GM10248 (cell line): ENCODE measurements at places on chromosomes 11 and 22.

- no peak for DNase-seq
These were observed 25.5 kb upstream of the CTSC start for GRCh38 chr11:88363004-88363403.

DNA sequence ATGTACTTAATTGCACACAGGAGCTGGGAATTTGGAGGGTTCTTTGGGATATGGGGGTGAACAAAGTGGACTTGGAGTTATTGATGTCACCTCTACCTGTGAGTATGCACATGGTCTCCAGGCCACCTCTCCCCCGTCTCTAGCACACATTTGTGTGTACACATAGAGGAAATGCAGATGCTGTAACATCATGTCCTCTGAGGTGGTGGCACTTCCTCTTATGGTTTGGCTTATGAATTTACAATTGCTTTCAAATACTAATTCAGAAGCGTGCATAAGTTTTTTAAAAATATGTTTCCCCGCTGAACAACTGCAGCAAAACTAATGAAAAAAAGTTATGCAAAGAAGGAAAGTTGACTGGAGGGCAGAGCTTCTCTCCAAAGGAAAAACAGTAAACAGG is 152.0 kb upstream of the TENM4 start:
- no peak for DNase-seq

DNA sequence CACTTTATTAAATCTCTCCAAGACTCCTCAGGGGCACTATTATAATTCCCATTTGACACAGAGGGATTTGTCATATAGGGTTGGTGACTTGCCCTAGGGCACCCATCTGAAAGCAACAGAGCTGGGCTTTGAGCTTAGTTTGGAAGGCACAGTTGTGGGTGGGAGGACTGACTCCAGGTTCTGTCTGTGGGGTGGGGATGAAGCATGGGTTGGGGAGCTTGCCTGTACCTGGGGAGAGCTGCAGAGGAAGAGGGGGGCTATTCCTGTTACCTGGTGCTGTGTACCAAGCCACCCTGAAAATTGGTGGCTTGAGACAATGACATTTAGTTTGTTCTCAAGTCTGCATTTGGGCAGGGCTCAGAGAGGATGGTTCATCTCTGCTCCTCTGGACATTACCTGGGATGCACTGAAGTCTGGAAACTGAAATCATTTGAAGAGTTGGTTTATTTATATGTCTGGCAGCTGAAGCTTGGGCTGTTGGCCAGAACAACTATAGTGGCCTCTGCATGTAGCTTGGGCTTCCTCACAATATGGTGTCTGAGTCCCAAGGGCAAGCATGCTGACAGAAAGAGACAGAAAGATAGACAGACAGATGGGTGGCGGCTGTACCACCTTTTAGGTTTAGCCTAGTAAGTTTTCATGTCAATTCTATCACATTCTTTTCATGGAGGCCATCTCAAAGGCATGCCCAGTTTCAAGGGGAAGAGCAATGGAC is 44.9 kb downstream of the LRRC32 start:
- DNase-seq, result no peak

GRCh38 chr11:132343445-132344175 is 973.2 kb downstream of the NTM start:
- no peak for DNase-seq

- no peak for DNase-seq
These were observed 8.3 kb downstream of the SSH3 start for GRCh38 chr11:67311556-67312082.

GRCh38 chr11:11351042-11351586 is 1.9 kb downstream of the CSNK2A3 start:
- no peak for DNase-seq

DNA sequence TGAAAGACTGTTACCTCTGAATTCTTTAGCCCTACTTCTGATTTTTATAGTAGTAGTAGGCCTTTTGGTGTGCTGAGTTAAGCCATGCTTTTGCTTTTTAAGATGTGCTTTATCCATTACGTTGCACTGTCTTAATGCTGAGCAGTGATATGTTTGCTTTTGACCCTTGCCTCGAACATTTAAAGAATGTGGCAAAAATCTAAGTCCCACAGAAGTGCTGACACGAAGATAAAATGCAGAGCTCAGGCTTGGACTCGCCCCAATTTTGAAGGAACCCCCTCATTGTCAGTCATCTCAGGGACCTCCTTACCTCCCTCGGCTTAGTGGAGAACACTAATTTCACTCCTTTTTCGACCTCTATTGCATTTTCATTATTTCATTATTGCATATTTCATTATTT is 272.9 kb downstream of the DDX10 start:
- DNase-seq, result no peak

DNA sequence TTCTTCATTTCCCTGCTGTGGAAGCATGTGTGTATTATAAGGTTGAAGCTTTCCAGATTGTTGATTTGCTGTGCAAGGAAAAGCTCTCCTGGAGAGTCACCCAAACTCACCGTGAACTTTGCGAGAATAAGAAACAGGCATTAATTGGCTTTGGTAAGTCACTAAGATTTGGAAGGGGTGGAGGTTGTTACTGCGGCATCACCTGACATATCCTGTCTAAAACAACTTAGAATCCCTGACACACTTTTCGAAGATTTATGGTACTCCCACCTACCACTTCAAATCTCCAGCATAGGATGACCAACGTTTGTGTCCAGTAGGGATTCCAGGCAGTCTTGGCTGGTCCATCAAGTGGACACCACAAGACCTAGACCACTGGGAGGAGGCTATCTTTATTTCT is 518.3 kb downstream of the MN1 start:
- no peak for DNase-seq

DNA sequence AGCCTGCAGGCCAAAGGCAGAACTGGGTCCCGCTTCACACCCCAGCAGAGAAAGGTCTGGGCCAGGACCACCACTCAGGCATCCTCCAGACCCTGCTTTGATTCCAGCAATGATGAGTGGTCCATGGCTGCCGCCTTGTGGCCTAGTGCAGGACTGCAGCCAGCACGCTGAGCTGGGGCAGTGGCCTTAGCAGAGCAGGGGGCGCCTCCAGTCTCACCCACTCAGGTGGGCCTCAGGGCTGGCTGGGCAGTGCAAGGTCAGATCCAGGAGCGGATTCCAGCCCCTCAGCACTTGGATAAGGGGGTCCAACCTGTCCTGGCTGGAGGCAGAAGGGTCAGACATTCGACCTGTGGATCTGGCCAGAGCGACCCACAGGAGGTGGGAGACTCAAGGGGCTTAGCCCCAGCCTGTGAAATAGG is 9.6 kb upstream of the PDE2A start:
- DNase-seq, result peak; percentile 85

DNA sequence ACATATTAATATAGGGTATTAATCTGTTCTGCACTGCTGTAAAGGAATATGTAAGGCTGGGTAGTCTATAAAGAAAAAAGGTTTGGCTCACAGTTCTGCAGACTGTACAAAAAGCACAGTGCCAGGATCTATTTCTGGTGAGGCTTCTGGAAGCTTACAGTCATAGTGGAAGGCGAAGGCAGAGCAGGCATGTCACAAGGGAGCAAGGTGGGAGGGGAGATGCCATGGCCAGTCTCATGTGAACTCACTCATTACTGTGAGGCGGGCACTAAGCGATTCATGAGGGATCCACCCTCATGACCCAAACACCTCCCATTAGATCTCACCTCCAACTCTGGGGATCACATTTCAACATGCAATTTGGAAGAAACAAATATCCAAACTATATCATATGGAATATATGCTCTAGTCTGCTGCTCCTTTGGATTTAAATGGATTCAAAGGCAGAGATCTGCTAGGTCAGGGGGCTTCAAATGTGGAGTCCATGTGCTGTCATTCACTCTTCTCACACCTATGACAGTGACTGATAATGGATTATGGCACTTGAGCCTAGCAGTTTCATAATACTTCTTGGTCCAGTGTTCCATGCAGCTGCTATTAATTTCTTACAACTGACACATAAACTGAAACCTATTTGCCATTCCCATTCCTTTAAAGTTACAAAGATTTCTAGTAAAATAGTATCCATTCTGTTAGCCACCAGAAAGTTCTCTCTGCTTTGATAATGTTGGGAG is 146.0 kb downstream of the ATG16L2 start:
- no peak for DNase-seq

GRCh38 chr11:37712251-37712650 is 1114.2 kb upstream of the RAG2 start:
- DNase-seq, result no peak

DNA sequence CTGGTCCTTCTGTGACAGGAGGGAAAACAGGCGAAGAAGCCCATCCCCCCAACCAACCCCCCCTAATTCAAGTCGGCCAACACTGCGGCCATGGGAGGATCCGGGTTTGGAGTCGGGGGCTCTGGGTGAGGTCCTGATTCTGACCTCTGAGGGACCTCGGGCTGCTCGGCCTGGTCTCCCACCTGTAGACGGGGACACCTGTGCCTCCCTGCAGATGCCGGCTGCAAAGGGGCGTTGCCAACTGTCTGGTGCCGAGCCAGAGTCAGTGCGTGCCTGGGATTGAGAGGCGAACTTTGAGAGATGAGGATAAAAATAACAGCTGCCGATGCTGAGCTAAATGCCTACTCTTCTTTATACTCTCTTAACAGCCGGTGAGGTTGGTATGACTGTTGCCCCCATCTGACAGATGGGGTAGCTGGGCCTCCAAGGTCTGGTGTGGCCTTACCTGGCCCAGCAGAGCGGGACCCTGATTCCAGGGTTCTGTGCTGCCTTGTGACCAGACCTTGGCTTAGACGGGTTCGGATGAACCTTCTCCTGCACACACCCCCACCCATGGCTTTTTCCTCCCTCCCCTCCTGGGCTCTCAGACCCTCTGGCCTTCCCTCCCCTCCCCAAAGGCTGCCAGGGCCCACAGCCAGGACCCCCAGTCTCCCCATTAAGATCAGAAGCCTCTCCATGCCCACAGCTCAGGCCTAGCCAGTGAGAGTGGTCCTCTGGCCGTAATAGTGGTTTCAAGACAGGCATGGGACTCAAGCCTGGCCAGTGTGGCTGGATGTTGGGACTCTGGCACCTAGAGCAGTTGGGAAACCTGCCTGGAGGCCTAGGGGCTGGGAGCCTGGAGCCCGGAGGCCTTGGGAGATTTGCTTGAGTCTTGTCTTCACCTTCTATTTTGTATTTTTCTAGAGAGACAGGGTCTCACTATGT is 41.7 kb downstream of the KCNJ4 start:
- no peak for DNase-seq

GRCh38 chr11:105622016-105622415 is 12.1 kb downstream of the GRIA4 start:
- no peak for DNase-seq

DNA sequence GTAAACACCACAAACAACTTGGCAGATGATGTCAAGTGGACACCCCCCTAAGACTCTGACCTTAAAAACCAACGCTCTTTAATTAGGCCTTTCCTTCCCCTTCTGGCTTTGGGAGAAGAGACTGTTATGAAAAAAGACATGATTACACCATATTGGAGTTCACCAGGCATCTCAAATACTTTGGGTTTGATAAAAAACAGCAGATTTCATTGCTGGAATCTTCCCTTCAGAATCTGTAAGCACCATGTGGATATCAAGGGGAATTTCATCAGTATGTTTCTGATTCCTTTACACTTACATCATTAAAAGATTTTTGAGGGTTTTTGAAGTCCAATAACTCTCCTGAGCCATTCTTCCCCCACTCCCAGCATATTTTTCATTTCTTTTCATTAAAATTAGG is 85.6 kb downstream of the KIRREL3 start:
- no peak for DNase-seq

DNA sequence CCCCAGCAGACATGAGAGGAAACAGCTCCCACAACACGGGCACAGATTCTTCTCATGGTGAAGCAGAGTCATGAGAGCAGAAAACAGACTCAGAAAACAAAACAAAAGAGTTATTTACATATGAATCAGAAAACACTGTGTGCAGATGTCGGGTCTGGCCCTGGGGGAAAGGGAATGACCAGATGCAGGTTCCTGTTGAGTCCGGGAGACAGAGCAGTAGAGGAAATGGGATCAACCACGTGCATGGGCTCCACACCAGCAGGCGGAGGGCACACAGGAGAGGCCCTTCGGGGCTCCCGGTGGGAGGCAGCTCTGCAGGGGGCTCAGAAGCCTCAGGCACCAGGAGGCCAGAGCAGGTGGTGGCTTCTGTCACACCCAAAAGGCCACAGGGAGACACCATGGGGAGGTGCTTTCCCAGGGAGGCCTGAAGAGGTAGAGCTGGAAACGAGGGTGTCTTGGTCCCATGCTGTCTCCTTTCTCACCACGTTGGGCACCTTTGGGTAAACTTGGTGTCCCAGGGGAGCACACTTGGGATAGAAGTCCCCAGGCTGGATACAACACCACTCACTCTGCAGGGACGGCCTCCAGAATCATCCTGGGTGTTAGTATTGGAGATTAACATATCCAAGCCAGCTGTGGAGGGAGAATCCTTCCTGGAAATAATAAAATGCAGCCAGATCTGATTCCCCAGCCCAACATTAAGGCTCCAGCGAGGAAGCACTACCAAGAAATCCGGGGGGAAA is 764.7 kb downstream of the BRD1 start:
- DNase-seq, result no peak

DNA sequence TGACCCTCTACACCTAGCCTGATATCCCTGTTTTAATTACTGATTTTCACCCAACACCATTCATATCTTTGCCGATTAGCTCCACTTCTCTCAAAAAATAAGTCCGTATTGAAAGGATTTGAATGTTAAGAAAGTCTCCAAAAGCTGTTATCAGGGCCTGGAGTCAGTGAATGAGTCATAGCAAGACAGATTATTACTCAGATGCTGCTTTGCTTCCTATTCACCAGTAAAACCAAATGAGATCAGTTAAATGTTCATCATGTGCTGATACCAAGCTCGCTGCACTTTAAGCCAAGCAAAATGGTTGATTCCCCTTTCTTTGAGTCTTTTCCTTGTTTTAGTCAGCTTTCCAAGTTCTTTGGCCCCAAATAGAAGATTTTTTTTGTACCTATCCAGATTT is 228.4 kb downstream of the FAT3 start:
- no peak for DNase-seq

- no peak for DNase-seq
These were observed 19.3 kb upstream of the MIEF1 start for GRCh38 chr22:39482768-39483167.

DNA sequence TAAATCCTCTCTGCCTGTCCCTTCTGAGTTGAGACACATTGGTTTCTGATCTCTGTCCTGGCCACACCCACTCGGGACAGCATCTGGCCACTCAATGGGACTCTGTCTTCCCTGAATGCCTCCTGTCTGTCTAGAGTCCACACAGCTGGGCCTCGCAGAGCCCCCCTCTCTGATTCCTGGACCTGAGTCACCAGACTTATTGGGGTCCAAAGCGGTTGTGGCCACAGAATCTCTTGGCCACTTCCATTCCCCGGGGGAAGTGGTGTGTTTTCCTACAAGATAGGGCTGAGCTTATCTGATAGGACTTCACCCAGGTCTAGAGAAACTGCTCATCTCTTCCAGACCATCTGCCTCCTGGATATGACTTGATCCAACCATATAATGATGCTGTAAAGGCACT is 57.4 kb upstream of the WNT11 start:
- DNase-seq, result no peak
